Transverse colon (tissue), 4 donors: ENCODE measurements at places on chromosomes 7 and 10. TPM values are rescaled to one million over a fixed set of nuclear protein-coding genes. Genes with fewer than 3 reads are reported as not detected.

The NIPSNAP2 gene
- 107 TPM for total RNA-seq

The PNLIPRP3 gene
- total RNA-seq = not detected

The GIMAP2 gene
- total RNA-seq = not detected

- no peak for DNase-seq
Observed at GRCh38 chr10:112122827-112123226, 60.7 kb downstream of the GPAM start.

DNA sequence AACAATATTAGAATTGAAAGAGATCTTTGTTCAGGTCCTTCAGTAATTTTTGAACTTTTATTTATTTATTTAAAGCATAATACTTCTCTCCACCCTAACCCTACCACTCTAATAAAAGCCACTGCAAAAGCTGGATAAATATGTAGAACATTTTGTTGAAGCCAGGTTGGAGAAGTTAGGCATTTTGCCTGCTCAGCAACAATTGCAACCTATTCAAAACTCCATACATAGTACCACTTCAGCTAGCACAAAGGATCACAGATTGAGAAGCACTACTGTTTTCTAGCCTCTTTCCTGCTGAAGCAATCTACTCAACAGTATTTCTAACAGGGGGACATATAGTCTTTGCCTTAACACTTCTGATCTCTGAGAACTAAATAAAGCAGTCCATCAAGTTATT is 25.0 kb downstream of the RUNDC3B start:
- DNase-seq = no peak

- DNase-seq = no peak
Observed at GRCh38 chr10:11299125-11299524, 281.5 kb downstream of the CELF2 start.

- DNase-seq = no peak
Observed at GRCh38 chr7:3070908-3071307, 27.2 kb upstream of the CARD11 start.

DNA sequence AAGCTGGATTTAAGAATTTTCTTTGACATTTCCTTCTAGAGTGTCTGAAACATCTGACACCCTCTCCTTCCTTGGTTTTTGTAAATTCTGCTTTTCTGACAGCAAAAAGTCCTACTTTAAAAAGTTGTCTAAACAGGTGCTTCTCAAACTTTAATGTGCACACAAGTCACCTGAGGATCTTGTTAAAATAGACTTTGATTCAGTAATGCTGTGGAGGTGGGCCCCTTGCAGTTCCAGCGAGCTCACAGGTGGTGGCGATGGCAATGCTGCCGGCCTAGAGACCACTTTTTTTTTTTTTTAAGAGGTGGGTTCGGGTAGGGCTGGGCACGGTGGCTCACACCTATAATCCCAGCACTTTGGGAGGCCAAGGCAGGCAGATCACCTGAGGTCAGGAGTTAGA is 77.1 kb downstream of the ABCC2 start:
- DNase-seq = no peak

DNA sequence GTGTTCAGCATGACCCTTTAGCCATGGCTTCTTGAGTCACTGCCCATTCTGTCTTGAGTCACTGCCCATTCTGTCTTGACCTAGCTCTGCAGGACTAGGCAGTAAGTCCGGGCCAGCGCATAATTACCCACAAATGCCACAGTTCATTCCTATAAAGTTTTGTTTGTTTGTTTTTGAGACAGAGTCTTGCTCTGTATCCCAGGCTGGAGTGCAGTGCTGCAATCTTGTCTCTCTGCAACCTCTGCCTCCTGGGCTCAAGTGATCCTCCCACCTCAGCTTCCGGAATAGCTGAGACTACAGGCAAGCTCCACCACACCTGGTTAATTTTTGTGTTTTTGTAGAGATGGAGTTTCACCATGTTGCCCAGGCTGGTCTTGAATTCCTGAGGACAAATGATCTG is 32.7 kb upstream of the TARP start:
- no peak for DNase-seq

GRCh38 chr10:115003396-115003795 is 65.4 kb downstream of the TRUB1 start:
- DNase-seq = no peak

DNA sequence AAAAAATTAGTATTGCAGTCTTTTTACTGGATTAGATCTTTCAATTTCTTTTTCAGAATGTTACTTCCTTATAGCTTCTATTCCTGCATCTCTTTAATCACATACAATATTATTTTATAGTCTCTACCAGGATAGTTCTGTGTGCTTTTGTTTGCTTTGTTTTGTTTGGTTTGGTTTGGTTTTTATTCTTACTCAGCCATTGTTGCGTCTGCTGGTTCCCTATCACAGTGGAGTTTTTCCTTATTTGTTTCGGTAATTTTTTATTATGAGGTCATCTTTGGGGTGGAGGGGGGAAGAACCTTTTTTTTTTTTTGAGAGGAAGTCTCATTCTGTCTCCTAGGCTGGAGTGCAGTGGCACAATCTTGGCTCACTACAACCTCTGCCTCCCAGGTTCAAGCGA is 9.0 kb upstream of the BAIAP2L1 start:
- no peak for DNase-seq
